Mesenteric fat pad (tissue), 1 donor: ENCODE measurements at places on chromosomes 7 and 10. TPM values are rescaled to one million over a fixed set of nuclear protein-coding genes. Genes with fewer than 3 reads are reported as not detected.

DNA sequence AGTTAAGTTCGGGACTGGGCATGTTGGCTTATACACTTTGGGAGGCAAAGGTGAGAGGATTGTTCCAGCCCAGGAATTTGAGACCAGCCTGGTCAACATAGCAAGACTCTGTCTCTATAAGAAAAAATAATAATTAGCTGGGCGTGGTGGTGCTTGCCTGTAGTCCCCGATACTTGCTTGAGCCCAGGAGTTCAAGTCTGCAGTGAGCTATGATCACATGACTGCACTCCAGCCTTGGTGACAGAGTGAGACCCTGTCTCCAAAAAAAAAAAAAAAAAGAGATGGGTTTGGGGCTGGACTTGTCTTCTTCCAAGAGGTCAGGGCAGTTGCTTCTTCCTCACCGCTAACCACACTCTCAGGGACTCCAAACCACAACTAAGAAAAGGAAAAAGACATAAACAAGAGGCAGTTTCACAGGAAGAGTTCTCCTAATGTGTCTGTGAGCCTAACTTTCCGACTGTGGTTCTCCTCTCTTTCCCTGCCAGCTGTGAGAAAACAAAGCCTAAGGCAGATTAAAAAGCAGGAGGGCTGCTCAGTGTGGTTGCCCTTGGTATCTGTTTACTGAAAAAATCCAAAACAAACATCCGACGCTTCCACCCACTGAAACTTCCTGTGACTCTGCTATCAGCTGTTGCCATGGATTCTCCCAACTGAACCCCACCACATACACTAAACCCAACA, 2.4 kb upstream of the SERPINE1 start:
- DNase-seq, result no peak

DNA sequence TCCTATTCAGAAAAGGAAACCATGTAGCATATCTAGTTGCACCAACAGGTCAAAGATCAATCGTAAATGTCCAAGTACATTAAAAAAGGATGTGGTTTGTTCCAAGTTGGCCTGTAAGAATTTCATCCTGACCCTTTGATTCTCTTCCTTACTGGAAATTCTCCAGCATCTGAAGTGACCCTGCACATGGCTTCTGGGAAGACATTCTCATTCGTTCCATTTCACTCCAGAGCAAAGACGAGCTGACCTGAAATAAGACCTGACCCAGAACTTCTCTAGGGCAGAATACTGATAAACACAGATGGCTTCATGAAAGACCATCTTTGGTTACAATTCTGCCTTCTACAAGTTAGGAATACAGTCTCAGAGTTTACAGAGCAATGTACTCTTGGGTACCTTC, 39.8 kb downstream of the ASB4 start:
- DNase-seq, result no peak

GRCh38 chr10:91312382-91312733, 91.9 kb downstream of the PCGF5 start:
- DNase-seq, result no peak

- DNase-seq, result no peak
Observed at GRCh38 chr7:131071786-131072504, 255.7 kb upstream of the MKLN1 start.

GRCh38 chr7:84822941-84823510, 363.8 kb downstream of the SEMA3D start:
- DNase-seq, result no peak

- no peak for DNase-seq
Observed at GRCh38 chr10:6195376-6195775, 7.4 kb upstream of the PFKFB3 start.

The PPP1R17 gene
- total RNA-seq, result not detected

DNA sequence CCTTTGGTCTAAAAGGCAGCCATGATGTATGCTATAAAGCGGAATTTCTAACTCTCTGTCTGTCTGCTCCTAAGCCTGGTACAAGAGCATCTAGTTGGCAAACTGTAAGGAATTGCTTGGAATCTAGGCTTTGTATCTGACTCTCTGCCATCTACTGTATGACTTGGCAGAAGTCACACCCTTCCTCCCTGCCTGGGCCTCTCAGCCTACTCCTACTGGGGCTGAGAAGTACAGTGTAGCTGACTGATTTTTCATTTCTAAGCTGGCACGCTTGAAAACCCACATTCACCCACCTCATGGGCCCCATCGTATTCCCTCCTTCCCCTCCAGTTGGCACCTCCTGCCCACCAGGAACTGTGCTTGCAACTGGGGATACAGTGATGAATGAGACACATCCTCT, 435.2 kb downstream of the PLXNA4 start:
- DNase-seq, result no peak

DNA sequence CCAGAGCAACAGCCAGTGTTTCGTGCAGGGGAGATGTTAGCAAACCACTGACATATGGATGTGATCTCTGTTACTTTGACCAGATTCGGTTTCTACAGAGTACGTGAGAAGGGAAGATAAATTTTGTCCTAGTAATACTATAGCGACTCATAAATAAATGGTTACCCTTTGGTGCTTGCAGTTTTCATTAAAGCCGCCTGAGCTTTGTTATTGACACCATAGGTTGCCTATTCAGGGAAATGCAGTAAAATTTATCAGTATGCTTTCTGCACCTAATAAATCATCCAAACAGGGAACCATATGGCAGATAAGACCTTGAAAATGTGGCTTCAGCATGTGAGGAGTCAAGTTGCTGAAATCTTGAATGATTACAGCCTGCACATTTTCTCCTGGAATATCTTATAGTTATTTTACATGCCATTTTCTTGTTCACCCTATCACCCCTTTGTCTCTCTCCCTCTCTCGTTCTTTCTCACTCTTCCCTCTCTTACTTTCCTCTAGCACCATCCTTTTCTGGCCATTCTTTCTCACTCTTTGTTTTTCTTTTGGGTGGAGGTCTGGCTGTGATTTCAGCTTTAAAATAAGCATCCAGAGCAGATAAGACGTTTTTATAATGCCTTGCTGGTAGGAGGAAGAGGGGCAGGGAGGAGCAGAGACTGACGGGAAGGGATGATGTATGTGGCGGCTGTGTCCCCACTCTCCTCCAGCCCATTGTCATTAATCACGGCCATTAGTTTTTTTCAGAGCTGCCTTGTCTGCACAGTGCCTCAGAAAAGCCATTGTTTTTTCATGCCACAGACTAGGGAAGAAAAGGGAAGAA, 182.5 kb downstream of the LRMDA start:
- no peak for DNase-seq

The ANXA8L1 gene
- total RNA-seq, result not detected
